ENCODE measurements at places on chromosomes 5 and 9.

DNA sequence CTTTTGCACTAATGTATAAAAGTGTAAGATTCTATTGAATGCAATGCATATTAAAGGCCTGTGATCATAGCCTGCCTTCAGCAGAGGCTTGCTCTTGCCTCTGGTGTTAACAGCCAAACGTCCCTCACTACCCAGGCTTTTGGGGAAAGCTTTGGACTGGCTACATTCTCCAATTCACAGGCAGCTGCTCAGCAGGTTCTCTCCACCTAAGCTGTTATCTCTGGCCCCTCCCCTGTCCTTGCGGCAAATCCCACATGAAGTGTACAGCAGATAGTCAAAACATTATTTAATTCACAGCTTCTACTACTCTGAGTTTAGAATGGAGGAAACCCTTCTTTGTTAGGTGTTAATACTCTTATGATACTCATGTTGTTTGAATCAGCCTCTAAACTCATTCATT lies 45.9 kb upstream of the GADD45G start:
- DNase-seq, result no peak

- no peak for DNase-seq
Observed at GRCh38 chr5:60403343-60404006, 296.5 kb downstream of the DEPDC1B start.

DNA sequence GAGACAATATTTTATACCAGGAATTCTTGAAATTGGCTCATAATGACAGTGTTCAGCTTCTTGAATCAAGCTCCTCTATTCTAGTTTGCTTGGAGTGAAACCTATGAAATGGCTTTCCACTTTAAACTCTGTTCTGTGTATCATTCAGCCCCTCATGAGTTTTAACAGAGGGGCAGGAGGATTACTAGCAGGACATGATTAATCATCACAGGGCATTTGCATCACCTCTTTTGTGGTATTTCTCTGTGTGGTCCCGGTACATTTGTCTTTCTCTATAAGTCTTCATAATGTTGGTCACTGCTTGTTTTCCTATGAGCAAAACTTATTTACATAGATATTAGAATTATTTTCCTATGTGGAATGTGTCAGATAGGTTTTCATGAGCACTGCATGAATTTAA lies 21.2 kb downstream of the CAST start:
- no peak for DNase-seq

- DNase-seq, result no peak
Observed at GRCh38 chr5:949815-950560, 57.3 kb downstream of the TRIP13 start.

DNA sequence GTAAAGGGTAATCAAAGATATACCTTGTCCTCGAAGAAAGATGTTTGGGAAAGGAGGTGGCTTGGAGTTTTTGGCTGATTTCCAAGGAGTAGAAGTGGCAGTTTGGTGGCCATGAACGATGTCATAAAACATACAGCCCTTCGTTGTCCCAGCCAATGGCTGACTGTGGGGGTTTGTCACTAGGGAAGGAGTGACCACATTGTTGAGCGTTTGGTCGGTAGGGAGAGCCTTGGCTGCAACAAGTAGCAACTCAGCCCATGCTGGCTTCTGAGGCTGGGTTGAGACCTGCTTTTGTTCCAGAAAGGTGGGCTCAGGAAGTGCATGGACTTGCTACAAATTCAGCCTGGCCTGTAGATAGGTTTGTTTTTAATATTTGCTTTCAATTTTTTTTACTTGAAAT lies 128.3 kb downstream of the BOD1 start:
- no peak for DNase-seq

- no peak for DNase-seq
Observed at GRCh38 chr5:18772475-18772874, 1138.2 kb downstream of the TAF11L14 start.

GRCh38 chr5:29498860-29499259 lies 1694.6 kb upstream of the CDH6 start:
- no peak for DNase-seq

GRCh38 chr5:34498572-34498971 lies 157.6 kb upstream of the RAI14 start:
- no peak for DNase-seq

DNA sequence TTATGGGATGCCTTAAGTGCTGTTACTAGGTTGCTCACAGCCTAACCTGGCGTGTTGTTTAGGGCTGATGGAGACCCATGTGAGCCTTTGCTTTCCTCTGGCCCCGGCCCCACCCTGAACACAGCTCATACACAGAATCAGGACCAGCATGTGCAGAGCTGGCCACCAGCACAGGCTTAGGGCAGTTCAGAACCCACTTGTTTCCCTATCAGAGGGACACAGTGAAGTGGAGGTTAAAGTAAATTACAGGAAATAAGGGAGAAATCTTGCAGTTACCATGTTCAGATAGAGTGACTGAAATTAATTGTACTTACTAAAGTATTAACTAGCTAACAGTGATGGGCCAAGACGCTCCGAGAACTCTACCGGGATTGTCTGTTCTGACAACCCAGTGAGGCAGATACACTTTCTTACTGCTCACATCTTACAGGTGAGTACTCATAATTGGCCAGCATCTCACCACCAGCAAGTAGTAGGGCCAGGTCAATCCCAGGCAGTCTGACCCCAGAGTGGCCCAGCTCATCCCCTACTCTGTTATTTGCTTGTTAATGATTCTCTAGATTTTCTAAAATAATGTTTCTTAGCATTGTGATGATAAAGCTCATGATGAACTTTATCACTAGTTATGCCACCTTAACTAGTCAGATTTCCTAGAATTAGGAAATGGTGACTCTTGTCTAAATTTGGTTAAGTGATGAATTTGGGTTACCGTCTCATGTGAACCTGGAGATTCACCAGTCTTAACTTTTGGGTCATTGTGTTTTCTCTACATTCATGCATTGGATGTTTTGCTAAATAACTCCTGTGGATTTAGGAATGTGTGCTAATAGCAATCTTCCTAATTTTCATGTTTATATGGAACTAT lies 15.4 kb downstream of the CCT5 start:
- DNase-seq, result no peak

- no peak for DNase-seq
Observed at GRCh38 chr5:87079219-87079618, 188.5 kb upstream of the RASA1 start.

- no peak for DNase-seq
Observed at GRCh38 chr9:95803197-95803596, 72.3 kb upstream of the ERCC6L2 start.

- no peak for DNase-seq
Observed at GRCh38 chr5:3251784-3252183, 343.8 kb upstream of the IRX1 start.

DNA sequence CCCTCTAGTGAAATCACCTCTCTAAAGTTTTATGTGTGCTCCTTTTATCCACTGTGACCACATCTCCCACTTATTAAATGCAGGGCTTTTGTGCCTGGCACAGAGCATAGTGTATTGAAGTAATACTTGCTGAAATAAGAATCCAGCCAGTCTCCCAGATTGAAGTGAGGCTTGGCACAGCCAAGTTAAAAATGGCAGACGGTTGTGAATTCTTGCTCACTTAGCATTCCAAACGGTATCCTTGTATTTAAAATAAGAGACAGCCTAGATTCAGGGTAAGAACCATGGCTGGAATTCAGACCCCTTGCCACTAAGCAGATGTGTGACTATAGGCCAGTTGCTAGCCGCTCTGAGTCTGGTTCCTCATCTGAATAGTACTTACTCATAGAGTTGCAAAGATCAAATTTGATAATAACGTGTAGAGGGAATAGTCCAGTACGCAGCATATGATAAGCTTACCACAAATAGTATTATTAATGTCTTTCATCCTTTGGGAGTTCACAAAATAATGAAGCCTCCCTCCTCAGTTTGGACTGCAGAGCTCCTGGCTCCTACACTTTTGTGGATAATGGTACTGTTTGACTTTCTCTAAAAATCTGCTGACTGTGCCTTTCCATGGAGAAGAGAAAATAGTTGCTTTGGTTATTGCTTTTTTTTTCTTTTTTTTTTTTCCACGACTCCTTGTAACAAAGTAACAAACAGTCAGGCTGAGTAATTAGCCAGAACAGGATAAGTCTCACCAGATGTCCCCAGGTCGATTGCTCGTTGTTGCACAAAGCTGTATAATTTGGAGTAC lies 51.5 kb downstream of the FGF1 start:
- no peak for DNase-seq

DNA sequence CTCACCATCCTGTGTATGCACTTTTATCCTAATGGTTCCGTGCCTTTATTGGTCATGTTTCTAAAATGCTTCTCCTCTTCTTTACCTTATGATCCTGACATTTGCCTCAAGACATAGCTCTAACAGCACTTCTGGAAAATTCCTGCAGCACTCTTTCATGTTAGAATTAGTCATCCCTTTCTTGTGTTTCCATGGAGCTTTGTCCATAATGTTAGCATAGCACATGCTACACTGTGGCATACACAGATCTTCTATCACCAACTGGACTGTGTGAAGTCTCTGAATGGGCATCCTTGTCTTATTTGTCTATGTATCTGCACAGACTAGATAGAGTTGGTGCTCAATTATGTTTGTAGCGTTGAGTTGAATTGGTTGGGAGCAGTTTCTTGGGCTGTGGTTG lies 2.0 kb downstream of the SCGB3A2 start:
- no peak for DNase-seq

DNA sequence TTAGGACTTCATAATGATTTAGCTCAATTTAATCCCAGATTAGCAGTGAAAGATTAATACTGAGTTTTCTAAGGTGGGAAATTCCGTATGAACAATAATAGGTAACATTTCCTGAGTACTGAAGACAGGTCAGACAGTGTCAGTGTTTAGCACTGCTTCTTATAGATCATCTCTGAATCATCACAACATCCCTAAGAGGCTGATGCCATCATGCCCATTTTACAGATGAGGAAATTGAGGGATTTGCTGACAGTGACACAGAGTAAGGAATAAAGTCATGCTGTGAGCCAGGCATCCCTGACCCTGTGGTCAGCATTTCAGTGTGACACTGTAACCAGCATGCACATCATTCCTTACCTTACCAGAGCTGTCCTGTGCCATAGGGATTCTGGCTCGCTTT lies 44.5 kb downstream of the DAPK1 start:
- no peak for DNase-seq

- DNase-seq, result no peak
Observed at GRCh38 chr9:94632737-94633136, 6.6 kb downstream of the FBP1 start.

GRCh38 chr5:158532739-158533138 lies 567.0 kb downstream of the EBF1 start:
- DNase-seq, result no peak

DNA sequence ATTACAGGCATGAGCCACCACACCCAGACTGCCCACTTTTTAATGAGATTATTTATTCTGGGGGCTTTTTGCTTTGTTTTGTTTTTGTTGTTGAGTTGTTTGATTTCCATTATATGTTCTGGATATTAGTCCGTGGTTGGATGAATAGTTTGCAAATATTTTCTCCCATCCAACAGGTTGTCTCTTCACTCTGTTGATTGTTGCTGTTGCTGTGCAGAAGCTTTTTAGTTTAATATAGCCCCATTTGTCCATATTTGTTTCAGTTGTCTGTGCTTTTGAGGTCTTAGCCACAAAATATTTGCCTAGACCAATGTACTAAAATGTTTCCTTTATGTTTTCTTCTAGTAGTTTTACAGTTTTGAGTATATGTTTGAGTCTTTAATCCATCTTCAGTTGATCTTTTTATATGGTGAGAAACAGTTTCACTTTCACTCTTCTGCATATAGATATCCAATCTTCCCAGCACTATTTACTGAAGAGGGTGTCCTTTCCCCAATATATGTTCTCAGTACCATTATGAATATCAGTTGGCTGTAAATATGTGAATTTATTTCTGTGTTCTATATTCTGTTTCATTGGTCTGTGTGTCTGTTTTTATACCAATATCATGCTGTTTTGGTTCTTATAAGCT lies 30.2 kb upstream of the TBCA start:
- no peak for DNase-seq

DNA sequence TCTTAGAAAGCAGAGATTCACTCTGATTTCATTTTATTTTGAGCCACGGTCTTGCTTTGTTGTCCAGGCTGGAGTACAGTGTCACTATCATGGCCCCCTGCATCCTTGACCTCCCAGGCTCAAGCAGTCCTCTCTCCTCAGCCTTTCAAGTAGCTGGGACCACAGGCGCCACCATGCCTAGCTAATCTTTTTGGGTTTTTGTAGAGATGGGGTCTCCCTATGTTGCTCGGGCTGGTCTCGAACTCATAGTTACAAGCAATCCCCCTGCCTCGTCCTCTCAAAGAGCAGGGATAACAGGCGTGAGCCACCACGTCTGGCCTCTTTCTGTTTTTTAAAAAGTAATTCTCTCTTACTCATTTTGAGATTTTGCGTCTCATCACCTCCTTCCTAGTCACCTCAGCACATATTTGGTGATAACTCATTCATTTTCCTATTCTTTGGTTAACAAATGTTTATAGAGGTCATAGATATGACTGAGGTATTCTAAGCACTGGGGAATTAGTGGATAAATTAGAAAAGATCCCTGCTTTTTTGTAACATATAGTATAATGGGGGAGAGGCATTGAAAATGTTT lies 10.8 kb upstream of the DCP2 start:
- no peak for DNase-seq

DNA sequence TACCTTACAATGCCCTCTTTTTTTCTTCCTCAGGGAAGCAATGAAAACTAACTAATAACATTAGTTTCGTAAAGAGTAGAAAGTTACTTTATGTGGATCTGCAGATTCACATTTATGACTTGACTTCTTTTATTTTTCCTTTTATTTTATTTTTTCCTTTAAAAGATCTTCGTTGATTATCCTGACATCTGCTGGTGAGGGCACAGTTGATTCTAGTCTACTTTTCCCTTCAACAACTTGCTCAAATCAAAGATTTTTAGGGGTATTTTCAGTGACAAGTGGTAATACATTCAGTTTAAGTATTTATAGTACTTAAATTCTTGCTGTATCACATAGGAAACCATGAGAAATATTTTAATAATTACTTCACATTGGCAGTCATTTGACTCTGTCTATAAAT lies 4.9 kb downstream of the EDIL3 start:
- DNase-seq, result no peak

DNA sequence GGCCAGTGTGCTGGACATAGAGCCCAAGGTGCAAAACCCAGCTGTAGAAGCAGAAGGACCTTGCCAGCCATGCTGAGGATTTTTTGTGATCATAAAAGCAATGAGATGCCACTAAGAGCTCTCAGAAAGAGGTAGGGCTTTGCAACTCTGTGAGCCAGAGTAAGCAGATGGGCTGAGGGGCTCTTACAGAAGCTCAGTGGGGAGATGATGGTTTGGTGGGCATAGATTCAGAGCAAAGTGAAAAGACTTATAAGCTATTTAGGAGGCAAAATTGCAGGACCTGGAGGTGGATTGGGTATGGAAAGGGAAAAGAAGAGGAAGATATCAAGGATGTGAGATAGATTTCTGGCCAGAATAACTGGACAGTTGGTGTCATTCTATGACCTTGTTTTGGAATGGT lies 302.0 kb downstream of the NTRK2 start:
- DNase-seq, result no peak
